ENCODE measurements at places on chromosomes 5 and 9.

DNA sequence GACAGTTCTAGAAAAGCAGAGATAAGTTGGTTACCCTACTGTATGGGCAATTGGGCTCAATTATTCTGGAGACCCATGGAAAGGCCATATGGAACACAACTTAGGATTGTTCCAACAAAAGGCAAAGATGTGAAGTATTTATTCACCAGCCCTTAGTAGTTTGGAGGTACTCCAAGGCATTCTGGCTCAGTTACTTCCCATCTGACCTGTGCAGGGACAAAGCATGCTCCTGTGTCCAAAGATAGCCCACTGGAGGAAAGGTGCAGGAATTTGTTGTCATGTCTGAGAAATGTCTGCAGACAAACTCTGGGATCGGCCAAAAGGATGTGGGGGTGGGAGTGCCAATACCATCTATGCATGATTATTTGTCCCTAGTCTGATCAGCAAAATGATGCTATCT, 279.5 kb upstream of the PTGER4 start:
- DNase-seq = no peak

DNA sequence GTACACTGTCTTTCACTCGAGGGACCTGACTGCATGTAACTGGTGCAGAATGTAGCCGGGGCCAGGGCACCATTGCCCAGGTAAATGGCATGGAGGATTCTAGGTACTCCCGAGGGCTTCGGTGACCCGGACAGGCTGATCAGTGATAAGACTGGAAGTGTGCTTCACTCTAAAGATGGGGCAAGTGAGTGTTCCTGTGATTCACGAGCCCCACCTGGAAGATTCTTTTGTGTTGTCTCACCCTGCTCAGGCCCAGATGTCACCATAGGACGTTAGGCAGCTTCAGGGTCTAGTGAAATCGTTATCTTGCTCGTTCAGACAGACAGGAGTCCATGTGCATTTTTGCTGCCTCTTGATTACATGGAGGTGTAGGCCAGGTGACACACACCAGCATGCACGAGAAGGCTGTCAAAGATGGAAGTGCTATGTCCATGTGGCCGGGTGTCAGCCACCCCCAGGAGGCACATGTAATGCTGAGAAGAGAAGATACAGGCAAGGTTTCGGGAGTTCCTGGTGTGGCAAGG, 73.9 kb downstream of the WNK2 start:
- peak; percentile 14 for DNase-seq

DNA sequence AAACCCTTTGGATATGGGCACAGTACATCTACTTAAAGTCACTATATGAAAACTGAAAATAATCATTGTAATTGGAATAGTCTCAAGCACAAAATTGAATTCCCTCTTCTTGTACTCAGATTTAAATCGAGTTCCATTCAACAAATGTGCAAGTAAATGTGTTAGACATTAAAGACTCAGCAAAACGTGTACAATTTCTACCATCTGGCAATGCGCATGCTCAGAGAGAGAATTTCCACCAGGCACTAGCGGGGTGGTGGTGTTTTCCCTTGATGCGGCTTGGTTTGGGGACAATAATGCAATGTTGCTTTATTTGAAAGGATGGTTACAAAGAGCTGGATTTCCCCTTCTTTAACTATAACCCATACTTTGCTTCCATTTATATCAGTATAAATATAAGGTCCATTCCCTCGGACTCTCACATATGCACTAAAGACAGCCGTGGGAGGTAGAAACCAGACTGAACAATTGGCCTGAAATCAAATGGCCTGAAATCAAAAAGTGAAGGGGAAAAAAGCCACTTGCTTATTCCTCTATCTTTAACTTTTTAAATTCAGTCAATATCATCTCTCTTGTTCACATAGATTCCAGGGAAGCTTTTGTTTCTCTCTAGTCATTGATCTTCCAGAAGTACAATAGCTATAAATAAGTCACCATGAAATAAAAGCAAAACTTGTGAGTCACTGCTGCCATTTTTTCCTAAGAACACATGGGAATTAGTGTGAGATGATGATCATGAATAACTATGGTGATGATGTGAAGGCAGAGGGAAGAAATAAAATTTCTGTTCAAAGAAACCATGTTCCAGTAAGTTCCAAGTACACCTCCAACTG, 59.2 kb downstream of the ADAMTS12 start:
- no peak for DNase-seq

DNA sequence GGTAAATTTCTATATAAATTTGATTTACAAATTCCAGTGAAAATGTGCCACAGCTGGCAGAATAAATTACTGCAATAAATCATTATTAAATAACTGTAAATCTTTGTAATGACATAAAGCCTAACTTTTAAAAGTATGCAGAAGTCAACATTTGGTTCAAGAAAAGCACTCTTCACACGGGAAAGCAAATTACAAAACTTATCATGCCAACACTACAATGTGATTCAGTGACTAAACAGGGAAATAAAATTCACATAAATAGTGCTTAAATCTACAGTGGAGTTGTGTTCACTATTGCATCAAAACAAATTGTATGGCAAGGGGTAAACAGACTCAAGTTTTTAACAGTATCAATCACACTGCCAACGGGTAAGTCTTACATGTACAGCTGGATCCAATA, 117.2 kb downstream of the BNC2 start:
- DNase-seq = no peak

GRCh38 chr5:150511578-150512367, 3.8 kb downstream of the NDST1 start:
- no peak for DNase-seq

GRCh38 chr5:2860101-2860500, 108.6 kb upstream of the IRX2 start:
- no peak for DNase-seq

- DNase-seq = no peak
Measured at GRCh38 chr5:158436271-158437065, 577.5 kb upstream of the CLINT1 start.

DNA sequence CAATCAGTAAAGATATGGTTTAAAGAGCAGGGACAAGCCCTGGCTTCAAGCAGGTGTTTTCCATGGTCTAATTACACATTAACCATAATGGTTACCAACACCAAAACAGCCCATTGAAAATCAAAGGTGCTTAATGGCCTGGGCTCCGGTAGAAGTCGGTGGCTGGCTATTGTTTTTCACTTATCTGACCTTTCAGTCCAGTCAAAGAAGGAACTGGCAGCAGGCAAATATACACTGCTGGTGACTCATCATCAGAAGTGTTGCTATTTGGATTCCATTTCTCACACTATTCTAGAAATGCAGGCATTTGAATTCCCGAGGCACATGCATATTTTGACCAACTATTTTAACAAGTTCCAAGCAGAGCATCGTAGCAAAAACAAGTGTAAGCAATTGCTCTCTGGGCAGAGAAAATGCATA, 26.3 kb upstream of the GABRP start:
- no peak for DNase-seq

GRCh38 chr9:126219648-126220063, 107.0 kb upstream of the MVB12B start:
- no peak for DNase-seq

GRCh38 chr5:103218164-103218563, 40.4 kb upstream of the MACIR start:
- DNase-seq = no peak

GRCh38 chr5:10563110-10563944, 543 bp upstream of the ANKRD33B start:
- peak; percentile 69 for DNase-seq

DNA sequence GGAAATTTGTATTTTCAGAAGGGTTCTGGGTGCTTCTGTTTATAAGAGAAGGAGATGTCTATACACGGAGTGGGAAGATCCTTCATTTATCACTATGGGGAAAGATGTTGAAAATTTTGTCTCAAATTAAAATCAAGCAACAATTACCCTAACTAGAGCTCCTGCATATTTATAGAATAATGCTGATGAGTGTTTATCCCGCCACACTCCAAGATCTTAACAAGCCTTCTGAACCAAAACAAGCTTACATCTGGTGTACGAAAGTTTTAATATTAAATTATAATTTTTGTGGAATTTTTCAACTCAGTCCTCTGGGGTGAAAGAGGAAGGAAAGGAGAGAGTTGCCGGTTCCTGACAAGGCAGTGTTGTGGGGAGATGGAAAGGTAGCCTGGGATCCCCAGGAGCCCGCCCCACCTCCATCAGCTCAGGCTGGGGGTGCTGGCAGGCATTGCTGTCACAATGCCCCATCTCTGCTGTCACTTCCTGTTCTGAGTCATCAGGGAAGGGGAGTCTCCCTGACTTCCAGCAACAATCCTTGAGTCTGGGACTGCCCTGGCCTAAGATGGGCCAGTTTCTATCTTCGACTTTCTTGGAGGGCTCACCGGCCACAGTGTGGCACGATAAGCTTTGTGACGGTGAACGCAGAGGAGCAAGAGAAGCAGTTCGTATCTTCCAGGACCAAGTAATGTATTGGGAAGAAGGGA, 64.5 kb downstream of the ERAP1 start:
- no peak for DNase-seq

- DNase-seq = no peak
Measured at GRCh38 chr5:53009816-53010215, 20.7 kb downstream of the ITGA2 start.

GRCh38 chr9:134224127-134224526, 59.8 kb upstream of the RNU6ATAC start:
- DNase-seq = no peak

- no peak for DNase-seq
Measured at GRCh38 chr9:86460216-86461002, 106.2 kb upstream of the TUT7 start.

DNA sequence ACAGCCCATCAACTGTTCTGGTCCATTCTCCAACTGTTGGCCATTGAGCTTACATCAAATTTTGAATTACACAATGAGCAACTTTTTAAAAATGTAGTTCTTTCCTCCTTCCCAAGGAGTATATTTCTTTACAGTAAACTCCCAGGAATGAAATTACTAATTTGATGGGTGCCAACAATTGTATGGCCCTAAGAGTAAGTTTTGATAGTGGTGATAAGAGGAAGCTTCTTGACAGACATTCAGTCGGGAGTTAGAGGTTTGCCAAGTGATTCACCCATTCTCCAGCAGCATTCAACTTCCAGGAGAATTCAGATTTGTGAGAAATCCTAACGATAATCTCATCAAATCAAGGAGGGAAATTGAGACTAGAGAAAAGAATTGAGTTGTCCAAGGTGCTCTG, 579.9 kb downstream of the ACTL7B start:
- no peak for DNase-seq

- DNase-seq = no peak
Measured at GRCh38 chr9:7180247-7180646, 422.5 kb downstream of the KDM4C start.

DNA sequence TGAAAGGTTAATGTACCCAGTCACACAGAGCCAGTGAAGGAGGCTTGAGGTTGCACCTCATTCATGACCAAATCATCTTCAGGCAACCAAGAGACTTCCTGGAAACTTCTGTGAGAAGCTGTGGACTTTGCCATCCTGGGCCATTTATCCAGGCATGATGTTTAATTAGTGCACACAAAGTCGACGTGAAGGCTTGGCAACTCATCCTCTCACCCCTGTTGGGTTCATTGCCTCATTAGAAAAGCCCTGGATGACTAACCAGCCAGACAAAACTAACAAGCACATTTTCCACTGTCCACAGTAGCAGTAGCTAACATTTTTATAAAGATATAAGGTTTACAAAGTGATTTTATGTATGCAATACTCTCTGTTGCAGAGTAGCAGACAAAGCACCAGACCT, 65.7 kb upstream of the ZNF462 start:
- no peak for DNase-seq

GRCh38 chr9:133341369-133342068, 5.5 kb upstream of the SURF6 start:
- DNase-seq = no peak

DNA sequence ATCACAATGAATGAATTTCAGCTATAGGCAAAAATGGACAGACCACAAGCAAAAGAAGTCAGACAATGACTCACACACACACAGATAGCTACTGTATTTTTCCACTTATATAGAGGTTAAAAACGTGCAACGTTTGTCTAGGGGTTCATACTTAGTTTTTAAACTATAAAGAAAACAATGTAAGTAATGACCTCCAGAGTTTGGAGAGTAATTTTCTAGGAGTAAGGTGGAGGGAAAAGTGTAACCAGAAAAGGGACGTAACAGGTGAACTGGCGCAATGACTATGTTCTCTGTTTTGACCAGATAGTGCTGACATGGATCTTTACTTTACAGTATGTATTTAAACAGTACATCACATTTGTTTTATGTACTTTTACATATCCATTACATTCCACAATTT, 51.1 kb downstream of the FNIP1 start:
- DNase-seq = no peak

- DNase-seq = no peak
Measured at GRCh38 chr5:170755679-170756456, 27.7 kb upstream of the GABRP start.

DNA sequence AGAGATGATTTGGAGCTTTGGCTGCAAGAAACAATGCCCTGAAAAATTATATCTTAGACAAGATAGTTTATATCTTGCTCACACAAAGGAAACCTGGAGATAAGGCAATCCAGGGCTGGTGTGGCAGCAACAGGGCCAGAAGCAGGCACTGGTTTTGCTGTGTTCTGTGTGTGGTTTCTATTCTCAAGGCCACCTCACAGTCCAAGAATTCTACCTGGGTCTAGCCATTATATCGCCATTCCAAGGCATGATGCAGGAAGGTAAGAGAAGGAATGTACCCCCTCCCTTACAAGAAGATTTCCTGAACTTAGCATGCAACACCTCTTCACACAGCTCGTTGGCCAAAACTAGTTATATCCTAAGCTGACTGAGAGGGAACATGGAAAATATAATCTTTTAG, 74.5 kb upstream of the MEGF10 start:
- no peak for DNase-seq

DNA sequence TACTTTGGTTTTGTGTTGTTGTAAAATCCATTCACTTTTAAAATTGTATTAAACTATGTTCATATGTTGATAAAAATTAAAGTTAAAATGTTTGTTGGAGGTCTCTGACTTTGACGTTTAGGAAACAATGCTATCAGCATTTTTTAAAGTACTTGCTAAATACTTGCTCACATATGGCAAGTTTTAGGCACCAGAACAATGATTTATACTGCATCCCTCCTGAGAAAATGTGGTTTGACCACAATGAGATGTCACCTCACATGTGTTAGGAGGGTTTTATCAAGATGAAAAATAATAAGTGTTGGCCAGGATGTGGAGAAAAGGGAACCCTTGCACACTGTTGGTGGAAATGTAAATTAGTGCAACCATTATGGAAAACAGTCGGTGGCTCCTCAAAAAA, 180.8 kb downstream of the HSD17B3 start:
- no peak for DNase-seq

DNA sequence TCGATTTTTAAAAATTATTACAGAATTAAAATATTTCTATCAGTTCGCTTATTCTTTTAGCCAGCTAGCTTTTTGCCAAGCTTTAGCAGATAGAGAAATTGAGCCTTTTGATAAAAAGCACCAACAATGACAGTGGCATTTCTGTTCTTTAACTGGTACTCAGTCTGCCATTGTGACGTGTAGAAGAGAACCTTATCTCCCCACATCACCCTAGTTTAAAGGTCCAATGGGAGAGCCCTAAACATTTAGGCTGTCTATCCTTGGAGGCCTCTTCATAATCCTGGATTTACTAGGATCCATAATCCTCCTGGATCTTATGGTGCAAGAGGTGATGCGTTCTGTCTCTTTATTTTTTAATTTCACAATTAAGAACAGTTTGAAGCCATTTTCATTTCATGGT, 3.0 kb downstream of the BASP1 start:
- no peak for DNase-seq

Data from stimulated activated CD8-positive, alpha-beta memory T cell treated with anti-CD3 and anti-CD28 coated beads, Interleukin-4, amount 100 ng/mL, for 48 hours (primary cell).